ENCODE measurements at places on chromosomes 16 and 17. TPM values are rescaled to one million over a fixed set of nuclear protein-coding genes. Genes with fewer than 3 reads are reported as not detected.

HOXB6 gene
- not detected for total RNA-seq

TPSG1 gene
- total RNA-seq: not detected

HIC1 gene
- 0.59 TPM for total RNA-seq

CACNG1 gene
- not detected for total RNA-seq

CDRT15L2 gene
- not detected for total RNA-seq

ST6GALNAC1 gene
- total RNA-seq: not detected

BICDL2 gene
- total RNA-seq: 0.23 TPM

CCL15 gene
- not detected for total RNA-seq

GRCh38 chr16:66442502-66443268, 15.6 kb downstream of the BEAN1 start:
- no peak for DNase-seq

DNA sequence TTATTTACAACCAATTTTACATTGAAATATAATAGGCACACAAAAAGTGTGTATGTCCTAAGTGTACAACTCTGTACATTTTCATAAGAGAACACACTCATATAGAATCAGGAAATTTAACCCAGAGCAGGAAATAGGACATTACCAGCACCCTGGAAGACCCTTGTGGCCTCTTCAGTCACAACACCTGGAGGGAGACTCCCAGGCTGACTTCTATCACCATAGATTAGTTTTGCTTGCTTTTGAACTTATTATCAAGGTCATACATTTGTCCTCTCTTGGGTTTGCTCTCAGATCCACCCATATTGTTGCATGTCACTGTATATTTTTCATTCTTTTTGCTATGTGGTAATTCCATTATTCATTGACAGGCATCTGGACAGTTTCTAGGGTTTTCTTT, 5.8 kb downstream of the RIPOR1 start:
- no peak for DNase-seq

DNA sequence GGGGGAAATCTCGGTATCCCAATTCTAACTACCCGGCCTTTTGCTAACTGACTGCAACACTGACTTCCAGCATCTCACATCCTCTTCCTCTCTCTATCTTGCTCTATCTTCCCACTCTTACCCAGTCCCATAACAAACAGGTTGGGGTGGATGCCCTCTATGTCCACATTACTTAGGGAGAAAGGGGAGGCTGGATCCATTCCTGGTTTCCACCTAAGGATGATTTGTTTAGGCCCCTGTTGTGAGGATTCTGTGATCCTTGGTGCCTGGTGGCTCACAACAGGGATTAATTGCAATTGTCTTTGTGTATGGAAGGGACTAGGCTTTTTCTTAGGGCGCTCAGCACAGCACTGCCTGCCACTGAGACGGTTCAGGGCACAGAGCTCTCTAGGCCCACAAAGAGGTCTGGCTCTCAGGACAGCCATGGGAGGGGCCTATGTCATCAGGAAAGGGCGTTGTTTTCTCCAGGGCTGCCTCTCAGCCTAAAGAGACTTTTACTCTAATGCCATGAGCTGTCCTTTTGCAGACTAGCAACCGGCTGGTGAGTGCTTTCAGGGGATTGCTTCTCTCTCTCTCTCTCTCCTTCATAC, 612.1 kb upstream of the SALL1 start:
- DNase-seq: no peak

- no peak for DNase-seq
These were observed 2.1 kb downstream of the METTL22 start for GRCh38 chr16:8623634-8624033.

GRCh38 chr17:57355090-57355859, 99.0 kb downstream of the MSI2 start:
- DNase-seq: no peak

GRCh38 chr16:49952386-49952785, 72.6 kb upstream of the CNEP1R1 start:
- peak; percentile 74 for DNase-seq

DNA sequence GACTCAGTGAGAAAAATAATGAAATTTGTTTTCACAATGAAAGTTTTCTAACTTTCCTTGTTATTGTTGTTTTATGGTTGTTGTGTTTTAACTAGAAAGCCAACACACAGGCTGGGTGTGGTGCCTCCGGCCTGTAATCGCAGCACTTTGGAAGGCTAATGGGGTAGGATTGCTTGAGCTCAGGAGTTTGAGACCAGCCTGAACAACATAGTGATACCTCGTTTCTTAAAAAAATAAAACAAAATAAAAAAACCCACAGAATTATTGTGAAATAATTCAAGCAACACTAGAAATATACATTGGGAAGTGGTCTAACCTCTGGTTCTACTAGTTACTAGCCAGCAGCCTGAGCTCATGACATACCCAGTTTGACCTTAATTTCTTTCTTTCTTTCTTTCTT, 630 bp downstream of the MILR1 start:
- peak; percentile 9 for DNase-seq

GRCh38 chr17:7858522-7858810, 663 bp downstream of the CYB5D1 start:
- peak; percentile 56 for DNase-seq

- DNase-seq: no peak
These were observed 108.9 kb upstream of the CIBAR2 start for GRCh38 chr16:85220964-85221731.

GRCh38 chr17:5220074-5220473, 14.6 kb downstream of the SCIMP start:
- DNase-seq: no peak

GRCh38 chr17:67378454-67379250, 1.6 kb downstream of the PITPNC1 start:
- peak; percentile 81 for DNase-seq

GRCh38 chr16:31428638-31429247, 583 bp upstream of the COX6A2 start:
- DNase-seq: peak; percentile 34

GRCh38 chr16:4257646-4258556, 14.9 kb downstream of the TFAP4 start:
- no peak for DNase-seq

- peak; percentile 42 for DNase-seq
These were observed 16.9 kb downstream of the DOC2B start for GRCh38 chr17:164303-165235.

GRCh38 chr16:15483857-15484256, 49.5 kb downstream of the BMERB1 start:
- no peak for DNase-seq

DNA sequence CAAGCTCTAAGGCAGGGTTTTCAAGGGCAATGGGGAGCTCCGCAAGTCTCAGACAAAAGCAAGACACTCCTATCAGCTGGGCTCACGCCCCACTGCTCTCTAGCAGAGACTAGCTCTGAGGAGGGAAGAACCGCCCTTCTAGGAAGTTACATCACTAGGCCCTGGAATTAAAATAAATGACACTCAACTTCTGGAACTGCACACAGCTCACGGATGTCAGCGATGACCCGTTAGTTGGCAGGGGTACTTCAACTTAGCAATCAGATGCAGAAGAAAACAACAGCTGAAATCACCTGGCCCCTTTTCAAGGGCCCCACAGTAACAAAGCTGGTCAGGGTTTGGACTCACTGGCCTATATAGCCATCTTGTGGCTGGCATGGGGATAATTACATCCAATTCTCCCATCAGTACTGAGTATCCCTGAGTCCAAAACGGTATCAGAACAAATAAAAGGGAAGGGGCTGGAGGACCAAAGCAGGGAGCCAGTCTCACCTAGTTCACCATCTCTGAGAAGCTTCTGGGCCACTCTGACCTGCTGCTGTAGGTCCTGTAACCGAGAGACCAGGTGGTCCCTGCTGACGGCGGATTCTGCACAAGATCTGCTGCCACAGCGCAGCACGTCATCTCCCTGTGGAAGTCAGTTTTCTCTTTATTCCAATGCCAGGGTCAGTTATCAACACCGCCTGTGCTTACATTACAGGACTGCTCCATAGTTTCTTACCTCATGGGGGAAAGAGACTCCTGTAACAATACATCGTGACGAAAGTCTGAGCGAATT, 22.2 kb downstream of the SERPINF1 start:
- peak; percentile 62 for DNase-seq

- DNase-seq: peak; percentile 78
These were observed 3.5 kb upstream of the NHERF1 start for GRCh38 chr17:74744714-74745547.

DNA sequence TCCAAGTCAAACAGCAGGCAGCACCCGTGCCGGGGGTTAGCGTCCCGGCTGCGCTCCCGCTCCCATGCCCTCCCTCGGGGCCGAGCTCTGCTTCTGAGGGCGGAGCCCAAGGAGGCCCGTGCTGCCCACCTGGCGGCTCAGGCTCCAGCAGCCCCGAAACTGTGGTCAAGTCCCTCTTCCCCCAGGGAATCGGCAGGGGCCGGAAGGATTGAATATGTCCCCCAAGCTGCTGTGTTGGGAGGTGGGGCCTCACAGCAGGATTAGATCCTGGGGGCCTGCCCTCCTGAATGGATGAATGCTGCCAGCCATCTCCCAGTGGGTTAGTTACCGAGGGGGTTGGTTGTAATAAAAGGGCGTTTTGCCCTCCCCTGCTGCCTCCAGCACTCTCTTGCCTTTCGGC, 33.9 kb downstream of the MAP2K3 start:
- DNase-seq: no peak

DNA sequence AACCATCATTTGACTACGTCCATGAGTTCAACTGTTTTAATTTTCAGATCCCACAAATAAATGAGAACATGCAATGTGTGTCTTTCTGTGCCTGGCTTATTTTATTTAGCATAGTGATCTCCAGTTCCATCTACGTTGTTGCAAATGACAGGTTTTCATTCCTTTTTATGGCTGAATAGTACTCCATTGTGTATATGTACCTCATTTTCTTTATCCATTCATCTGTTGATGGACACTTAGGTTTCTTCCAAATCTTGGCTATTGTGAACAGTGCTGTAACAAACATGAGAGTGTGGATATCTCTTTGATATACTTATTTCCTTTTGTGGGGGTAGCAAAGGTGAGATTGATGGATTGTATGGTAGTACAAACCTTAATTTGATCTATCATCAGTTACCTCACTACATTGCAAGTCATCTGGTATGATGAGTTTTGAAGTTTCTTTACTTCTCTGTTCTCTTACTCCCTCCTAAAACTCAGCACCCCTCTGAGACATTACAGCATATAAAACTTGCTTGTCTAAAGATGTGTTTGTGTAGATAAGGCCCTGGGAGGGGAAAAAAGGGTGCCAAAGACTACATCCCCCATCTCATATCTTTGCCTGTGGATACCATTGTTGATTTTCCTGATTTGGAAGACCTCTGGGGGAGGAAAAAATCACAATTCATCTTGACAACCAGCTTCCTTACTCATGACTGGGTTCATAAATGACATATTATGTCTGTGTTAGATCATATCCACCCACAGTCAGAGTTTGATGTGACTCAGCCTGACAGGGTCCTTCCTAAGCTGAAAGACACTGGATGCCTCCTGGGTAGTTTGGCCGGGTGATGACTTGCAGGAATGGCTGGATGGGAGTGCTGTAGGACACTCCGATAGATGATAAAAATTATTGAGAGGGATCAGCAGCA, 47.6 kb downstream of the ABCA9 start:
- no peak for DNase-seq

DNA sequence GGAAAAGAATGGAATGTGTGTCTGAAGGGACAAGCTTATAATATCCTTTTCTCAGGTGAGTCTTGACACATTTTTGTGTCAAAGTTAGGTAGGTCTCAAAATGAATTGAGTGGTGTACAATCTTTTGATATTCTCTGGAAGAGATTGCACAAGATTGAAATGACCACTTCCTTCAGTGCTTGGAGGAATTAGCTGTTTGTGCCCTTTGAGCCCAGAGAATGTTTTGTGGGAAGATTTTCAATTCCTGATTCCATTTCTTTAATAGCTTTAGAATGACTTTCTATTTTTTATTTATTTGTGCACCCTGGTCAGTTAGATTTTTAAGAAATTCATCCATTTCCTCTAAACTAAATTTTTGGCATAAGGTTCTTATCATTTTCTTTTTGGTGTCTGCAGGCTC, 1.6 kb upstream of the CCL13 start:
- no peak for DNase-seq

GRCh38 chr17:27810902-27811557, 10.7 kb upstream of the NOS2 start:
- DNase-seq: peak; percentile 17

DNA sequence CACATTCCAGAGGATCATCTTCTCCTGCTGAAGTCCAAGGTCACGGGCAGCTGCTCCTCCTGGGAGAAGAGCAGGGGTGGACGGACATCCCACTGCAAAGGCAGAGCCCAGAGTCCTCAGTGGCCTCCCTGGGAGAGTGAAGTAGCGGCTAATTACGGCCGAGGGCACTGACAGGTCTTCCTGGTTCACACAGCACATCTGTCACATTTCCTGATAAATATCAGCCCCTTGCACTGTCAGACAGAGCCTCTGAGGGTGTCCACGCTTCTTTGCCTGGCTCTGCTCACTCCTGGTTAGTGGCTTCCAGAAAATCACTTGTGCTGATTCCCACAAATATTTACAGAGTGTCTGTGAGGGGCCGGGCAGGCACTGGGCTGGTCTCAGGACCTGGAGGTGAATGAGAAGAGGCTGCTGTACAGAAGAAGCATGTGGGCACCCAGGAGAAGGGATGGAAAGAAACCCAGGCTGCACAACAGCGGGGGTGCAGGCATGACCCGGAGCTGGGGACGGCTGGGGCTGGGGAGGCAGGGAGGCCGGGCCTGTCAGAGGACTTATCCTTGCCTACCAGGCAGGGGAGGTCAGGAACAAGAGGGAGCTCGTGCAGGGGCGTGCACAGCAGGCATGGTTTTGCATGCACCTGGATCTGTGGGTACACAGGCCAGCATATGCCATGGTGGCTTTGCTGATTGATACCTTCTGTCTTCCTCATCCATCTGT, 258.2 kb upstream of the TNRC6C start:
- no peak for DNase-seq

DNA sequence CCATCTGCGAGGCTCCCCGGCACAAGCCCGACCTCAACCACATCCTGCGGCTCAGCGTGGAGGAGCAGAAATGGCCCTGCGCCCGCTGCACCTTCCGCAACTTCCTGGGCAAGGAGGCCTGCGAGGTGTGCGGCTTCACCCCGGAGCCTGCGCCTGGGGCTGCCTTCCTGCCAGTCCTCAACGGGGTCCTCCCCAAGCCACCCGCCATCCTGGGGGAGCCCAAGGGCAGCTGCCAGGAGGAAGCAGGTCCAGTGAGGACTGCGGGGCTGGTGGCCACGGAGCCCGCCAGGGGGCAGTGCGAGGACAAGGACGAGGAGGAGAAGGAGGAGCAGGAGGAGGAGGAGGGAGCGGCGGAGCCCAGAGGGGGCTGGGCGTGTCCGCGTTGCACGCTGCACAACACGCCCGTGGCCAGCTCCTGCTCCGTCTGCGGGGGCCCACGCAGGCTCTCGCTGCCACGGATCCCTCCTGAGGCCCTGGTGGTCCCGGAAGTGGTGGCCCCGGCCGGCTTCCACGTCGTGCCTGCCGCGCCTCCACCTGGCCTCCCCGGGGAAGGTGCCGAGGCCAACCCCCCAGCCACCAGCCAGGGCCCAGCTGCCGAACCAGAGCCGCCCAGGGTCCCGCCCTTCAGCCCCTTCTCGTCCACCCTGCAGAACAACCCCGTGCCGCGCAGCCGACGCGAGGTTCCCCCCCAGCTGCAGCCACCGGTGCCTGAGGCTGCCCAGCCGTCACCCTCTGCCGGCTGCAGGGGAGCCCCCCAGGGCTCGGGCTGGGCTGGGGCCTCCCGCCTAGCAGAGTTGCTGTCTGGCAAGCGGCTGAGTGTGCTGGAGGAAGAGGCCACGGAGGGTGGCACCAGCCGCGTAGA, 13.1 kb upstream of the PRR35 start:
- no peak for DNase-seq

- no peak for DNase-seq
These were observed 81.7 kb upstream of the FAM20A start for GRCh38 chr17:68682903-68683302.

- no peak for DNase-seq
These were observed 55.3 kb upstream of the MTSS2 start for GRCh38 chr16:70740914-70741782.

Measured in MCF 10A (cell line).